Hematopoietic multipotent progenitor cell treated with erythropoietin and hydrocortisone succinate and interleukin-3 and kit ligand, for 8 days (in vitro differentiated cells): ENCODE measurements at places on chromosomes 7 and 10.

DNA sequence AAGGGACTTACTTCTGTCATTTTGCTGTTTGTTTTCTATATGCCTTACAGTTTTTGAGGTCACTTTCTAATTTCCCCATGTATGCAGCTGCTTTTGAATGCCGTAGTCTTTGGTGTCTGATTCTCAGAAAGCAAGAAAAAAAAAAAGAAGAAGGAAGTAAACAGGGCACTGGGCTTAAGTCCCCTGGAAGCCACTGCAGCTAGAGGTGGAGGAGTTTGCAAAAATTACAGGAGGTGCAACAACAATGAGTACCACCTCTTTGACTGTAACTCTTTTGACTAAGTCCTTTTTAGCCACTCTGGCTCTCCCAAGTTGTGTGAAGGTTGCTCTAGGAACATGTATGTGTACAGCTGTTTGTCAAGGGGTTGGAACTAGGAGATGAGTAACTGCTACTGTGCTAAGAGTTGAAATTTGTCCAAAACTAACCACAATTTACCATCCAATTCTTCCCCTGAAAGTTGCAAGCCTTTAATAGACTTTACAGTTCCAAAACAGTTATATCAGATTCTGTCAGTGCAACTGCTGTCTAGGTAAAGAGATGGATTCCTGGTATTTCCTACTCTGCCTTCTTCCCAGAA is 588.0 kb upstream of the LRRN3 start:
- no peak for DNase-seq

GRCh38 chr10:30309403-30309802 is 39.7 kb downstream of the MTPAP start:
- no peak for DNase-seq

GRCh38 chr10:125568156-125568555 is 114.8 kb downstream of the TEX36 start:
- no peak for DNase-seq

DNA sequence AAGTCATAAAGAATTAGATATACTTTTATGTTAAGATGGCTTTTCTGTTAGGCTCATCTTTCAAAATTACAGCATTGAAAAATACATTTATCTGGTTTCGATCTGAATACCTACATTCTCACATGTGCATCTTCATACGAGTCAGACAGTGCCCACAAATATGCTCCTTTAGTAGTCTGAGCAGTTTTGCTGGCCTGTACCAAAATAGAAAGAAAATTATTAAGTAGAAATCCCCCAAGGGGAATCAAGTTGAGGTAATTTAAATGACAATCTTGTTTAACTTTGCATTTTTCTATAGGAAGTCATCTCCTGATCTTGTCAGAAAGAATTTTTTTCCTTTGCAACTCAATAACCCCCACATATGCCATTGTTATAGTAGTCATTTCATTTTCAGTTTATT is 287.4 kb upstream of the SEMA3D start:
- DNase-seq: no peak

- DNase-seq: peak; percentile 25
Observed at GRCh38 chr10:43623351-43623750, 17.1 kb downstream of the ZNF485 start.

GRCh38 chr10:30820261-30820991 is 190.9 kb upstream of the LYZL2 start:
- peak; percentile 43 for DNase-seq

- no peak for DNase-seq
Observed at GRCh38 chr7:151400626-151401315, 9.1 kb downstream of the WDR86 start.

GRCh38 chr10:59654007-59654406 is 55.6 kb downstream of the SLC16A9 start:
- no peak for DNase-seq

DNA sequence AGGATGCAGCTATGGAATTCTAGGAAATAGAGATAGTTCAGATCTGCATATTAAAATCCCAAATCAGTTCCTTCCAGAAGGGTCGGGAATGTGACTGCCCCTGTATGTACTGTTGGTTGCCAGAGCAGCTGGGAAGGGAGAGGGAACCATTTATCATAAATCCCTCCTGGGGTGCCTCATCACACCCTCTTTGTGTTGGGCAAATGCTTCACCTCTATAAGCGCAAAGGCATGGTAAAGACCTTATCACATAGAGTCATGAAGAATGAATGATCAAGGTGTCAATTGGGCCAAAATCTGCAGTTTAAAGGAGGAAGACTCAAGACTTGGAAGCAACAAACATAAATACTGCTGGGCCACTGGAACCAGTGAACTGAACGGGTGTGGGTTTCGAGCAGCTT is 65.0 kb downstream of the FRMD4A start:
- DNase-seq: no peak

GRCh38 chr10:91190876-91191583 is 29.4 kb upstream of the PCGF5 start:
- peak; percentile 67 for DNase-seq

DNA sequence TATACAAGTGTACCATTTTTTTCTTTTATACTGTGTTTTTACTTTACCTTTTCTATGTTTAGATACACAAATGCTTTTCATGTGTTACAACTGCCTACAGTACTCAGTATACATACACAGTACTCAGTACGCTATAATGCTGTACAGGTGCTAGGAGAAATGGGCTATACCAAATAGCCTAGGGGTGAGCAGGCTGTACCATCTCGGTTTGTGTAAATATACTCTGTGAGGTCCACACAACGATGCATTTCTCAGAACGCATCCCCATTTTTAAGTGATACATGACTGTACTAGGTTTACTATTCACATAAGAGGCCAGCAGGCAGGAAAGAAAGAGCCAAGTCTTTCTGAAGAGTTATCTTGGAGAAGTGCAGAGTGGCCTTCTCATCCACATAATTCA is 426.4 kb upstream of the MTPN start:
- DNase-seq: no peak

- no peak for DNase-seq
Observed at GRCh38 chr7:106260136-106260561, 24.6 kb downstream of the NAMPT start.

DNA sequence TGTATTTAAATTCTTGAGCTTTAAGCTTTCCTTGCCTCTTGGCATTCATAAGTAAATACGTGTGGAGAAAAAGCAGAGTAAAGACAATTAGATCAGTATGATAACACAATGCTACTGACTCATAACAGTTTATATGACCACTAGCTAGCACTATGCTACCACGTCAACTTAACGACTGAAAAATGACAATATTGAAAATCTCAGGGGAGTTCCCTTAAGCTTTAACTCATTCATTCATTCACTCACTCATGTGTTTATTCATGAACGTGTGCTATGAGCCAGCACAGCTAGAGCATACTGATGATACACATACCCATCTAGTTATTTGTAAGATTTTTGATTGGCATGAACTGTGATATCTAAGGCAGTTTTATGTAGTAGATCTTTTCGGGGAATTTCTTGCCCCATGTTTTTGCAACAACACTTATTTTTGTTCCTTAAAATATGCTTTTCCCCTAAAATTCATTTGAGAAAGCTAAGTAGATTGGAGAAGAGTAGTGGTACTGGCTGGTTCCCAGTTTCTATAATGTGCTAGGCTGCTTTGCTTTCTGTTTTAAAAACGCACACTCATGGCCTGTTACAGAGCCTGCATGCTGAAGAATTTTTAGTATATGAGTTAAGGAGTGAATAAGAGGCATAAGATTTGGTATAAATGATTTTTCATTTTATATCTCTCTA is 57.4 kb upstream of the ACBD5 start:
- no peak for DNase-seq

GRCh38 chr10:125159932-125160855 is at the start of gene CTBP2:
CTBP2 (minus strand) TSS chr10:125160563.
- peak; percentile 65 for DNase-seq

GRCh38 chr7:4800487-4800886 is 25.1 kb downstream of the AP5Z1 start:
- DNase-seq: no peak

DNA sequence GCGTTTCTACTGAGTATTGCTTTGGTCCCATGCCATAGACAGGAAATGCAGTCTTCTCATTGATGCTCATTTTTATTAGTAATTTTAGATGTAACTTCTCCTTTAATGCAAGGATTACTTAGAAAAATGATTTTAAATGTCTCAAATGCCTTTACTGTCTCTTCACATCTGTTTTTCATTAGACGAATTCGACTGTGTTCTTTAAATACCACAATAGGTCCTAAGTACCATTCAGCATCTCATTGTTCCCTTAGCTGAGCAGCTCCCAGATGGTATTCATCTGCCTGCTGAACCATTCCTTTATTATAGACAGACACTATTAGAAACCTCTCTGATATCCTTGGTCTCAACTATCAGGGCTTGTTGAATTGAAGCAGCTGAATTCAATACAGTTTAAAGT is 113.6 kb downstream of the LSMEM1 start:
- no peak for DNase-seq

DNA sequence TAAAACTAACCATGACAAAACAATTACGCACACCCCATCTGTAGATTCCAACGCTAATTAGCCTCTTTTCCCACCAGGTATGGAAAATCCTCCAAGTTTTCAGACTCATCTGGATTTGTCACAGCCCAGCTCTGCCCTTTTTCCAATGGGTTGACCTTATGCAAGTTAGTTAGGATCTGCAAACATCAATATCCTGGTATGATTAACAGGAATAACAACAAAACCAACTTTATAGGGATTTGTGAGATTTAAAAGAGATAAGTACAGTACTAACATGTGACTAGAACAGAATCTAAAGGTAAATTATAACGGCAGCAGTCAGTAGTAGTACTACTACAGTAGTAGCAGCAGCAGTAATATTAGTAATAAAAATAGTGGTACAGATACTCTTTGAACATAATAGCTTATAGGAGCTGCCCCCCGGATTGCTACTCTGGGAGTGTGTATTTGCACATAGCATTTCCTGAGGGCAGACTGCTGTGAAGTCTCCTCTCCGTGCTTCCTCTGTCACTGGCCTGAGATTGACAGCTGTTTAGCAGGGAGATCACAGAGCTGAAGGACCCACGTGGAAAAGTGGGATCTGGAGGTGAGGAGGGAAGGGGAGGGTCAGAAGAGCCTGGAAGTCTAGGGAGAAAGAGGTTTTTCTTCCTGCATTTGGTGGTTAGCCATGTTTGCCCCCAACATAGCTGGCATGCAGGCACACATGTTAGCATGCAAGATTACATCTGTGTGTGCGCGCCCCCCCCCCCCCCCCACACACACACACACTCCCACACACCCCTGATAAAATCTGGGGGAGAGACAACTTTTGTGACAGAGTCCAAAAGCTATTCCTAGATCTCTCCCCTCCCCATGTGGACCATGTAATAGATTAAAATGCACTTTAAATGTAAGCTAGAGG is 73.3 kb upstream of the FAM171A1 start:
- DNase-seq: peak; percentile 25

DNA sequence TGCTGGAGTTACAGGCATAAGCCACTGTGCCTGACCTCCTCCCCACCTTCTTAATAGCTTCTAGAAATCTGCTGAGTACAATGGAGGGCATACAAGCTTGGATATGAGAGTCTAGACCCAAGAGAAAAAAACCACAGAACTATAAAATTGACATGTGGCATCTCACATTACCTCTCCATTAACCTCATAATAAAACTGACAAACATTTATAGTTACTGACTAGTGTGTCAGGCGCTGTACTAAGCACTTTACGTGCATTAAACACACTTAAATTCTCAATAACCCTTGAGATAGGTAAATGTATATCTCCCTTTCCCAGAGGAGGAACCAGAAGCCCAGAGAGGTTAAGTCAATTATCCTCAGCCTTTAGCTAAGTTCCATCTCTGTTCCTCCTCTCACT is 300.5 kb upstream of the MYO3A start:
- DNase-seq: no peak

DNA sequence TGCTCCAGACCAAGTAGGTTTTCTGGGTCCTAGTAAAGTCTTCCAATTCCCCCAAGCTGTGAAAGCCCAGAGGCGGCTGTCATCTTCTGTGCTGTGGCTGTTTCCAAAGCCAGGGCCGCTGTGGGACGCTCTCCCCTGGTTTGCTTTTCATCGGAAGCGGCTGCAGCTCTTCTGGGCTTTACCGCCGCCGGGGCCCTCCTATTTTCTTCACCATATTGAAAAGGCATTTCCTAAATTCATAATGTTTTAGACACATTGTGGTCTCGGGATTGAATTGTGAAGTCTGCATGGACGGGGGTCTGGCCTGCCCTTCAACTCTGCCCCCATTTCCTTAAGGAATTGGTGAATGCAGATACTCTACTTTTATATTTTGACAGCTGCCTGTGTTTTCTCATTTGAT is 551.4 kb upstream of the MGMT start:
- no peak for DNase-seq

DNA sequence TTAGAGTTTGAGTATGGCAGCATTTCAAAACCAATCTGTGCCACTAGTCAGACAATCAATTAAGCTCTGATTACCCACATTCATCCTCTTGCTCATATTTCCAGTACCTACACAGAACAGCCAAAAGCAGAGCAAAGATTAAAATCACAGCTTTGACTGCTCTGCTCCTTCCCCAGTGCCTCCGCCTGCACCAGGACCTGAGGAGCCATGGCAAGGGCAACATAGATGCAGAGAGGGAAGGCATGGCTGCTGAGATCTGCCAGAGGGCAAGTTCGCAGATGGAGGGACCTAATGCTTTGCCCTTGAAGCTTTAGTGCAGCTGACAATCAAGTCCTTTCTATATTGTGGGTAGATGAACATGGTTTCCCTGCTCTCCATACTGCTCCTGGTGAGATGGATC is 148.1 kb downstream of the HTR7 start:
- DNase-seq: no peak

- no peak for DNase-seq
Observed at GRCh38 chr7:327233-327931, 37.4 kb downstream of the FOXL3 start.

GRCh38 chr7:69927461-69927860 is 329.2 kb downstream of the AUTS2 start:
- DNase-seq: no peak
